Testis (tissue), 5 donors: ENCODE measurements at places on chromosomes 2 and 18.

GRCh38 chr2:83633423-83633822 is 825.7 kb downstream of the SUCLG1 start:
- DNase-seq: no peak
- H3K4me1 ChIP-seq: no peaks in the 10 kb centered on the region
- H3K27ac ChIP-seq: no peak overlapping the region
- H3K27me3 ChIP-seq: no peaks in the 10 kb centered on the region
- H3K36me3 ChIP-seq: no peaks in the 10 kb centered on the region

- no peaks in the 10 kb centered on the region for H3K4me1 ChIP-seq
- no peaks in the 10 kb centered on the region for H3K27me3 ChIP-seq
- DNase-seq: no peak
- H3K4me3 ChIP-seq: no peak overlapping the region
Observed at GRCh38 chr2:168736649-168737445, 65.6 kb upstream of the NOSTRIN start.

DNA sequence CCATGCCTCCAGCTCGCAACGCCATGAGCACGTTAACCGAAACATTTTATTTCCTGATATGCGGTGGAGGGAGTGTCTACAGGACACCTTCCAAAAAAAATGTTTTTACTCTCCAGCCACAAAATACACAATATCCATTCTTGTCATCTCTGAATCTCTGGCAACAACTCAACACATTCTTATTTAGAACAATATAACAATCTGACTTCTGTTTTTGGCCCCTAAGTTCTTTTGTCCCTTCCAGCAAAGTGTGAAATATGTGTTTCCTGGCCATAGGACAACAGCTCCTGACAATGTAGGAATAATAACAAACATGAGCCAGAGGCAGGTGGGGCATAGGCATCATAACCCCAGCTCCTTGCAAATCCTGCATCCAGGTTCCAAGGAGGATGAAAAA is 163.0 kb downstream of the DDX1 start:
- no peak overlapping the region for H3K27ac ChIP-seq
- H3K36me3 ChIP-seq: no peaks in the 10 kb centered on the region
- H3K4me1 ChIP-seq: no peaks in the 10 kb centered on the region
- H3K27me3 ChIP-seq: no peaks in the 10 kb centered on the region

DNA sequence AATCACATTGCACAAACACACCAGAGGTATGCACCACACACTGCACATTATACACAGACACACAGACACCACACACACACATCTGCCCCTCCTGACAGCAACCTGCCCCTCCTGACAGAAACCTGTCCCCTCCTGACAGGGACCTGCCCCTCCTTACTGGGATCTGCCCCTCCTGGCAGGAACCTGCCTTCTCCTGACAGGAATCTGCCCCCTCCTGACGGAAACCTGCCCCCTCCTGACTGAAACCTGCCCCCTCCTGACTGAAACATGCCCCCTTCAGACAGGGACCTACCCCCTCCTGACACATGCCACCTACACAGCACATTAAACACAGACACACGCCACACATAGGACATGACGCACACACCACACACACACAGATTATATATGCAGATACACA is 88.9 kb downstream of the PXDN start:
- H3K4me1 ChIP-seq: no peaks in the 10 kb centered on the region
- no peak overlapping the region for H3K4me3 ChIP-seq
- H3K27ac ChIP-seq: no peak overlapping the region
- H3K36me3 ChIP-seq: no peaks in the 10 kb centered on the region
- no peaks in the 10 kb centered on the region for H3K27me3 ChIP-seq
- no peak for DNase-seq

- H3K27me3 ChIP-seq: no peaks in the 10 kb centered on the region
- DNase-seq: no peak
- no peaks in the 10 kb centered on the region for H3K36me3 ChIP-seq
- H3K4me1 ChIP-seq: no peaks in the 10 kb centered on the region
- no peak overlapping the region for H3K27ac ChIP-seq
- no peak overlapping the region for H3K4me3 ChIP-seq
Observed at GRCh38 chr2:238771639-238772038, 76.2 kb upstream of the TWIST2 start.

DNA sequence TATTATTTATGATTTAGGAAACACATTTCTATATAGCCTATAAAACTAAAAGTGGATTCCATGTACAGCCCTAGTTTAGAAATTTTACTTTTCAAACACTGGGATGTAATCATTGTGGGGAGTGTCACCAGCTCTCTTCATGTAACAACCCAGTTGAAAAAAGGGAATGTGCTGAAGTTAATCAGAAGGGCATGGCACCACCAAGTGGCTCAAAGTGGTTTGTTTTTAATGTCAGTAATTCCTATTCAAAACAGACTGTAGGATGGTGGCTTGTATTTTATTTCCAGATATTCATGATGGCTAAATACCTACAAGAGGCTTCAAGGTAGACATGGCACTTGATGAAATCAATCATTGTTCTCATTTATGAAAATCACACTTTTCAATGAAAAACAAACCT is 58.1 kb upstream of the TMEM182 start:
- H3K27ac ChIP-seq: no peak overlapping the region
- peak; percentile 35 for DNase-seq
- no peaks in the 10 kb centered on the region for H3K27me3 ChIP-seq
- no peaks in the 10 kb centered on the region for H3K36me3 ChIP-seq

GRCh38 chr2:206083602-206084438 is 2.2 kb downstream of the INO80D start:
- DNase-seq: peak; percentile 25
- peaks cover 20% of the 10 kb centered on the region for H3K4me1 ChIP-seq
- H3K4me3 ChIP-seq: peak overlapping the region; percentile 81

DNA sequence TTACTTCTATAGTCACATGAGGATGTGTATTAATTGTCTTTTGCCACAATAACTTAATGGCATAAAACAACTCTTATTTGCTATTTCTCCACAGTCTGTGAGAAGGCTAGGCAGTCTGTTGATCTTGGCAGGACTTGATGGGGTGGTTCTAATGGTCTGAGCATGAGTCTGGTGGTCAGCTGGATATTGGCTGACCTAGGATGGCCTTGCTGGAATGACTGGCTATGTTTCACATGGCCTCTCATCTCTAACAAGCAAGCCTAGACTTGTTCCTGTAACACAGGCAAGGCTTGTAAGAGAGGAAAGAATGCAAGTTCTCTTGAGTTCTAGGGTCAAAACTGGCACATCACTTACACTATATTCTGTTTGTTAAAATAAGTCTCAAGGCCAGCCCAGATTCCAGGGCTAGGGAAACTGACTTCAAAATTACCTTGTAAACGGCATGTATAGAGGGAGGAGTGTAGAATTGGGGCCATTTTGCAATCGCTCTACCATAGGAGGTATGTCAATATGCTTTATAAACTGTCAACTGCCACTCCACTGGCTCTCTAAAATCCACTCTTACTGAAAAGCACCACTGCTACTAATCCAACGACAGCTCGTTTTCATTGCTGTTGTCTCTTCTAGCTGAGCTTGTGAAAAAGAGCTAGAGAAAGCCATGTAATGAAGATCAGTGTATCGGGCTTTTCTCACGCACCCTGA is 325.0 kb upstream of the PKDCC start:
- peak; percentile 78 for DNase-seq
- no peaks in the 10 kb centered on the region for H3K36me3 ChIP-seq
- H3K27me3 ChIP-seq: no peaks in the 10 kb centered on the region
- H3K4me3 ChIP-seq: no peak overlapping the region
- H3K27ac ChIP-seq: peak overlapping the region; percentile 78

GRCh38 chr2:174623106-174623637 is 25.6 kb upstream of the WIPF1 start:
- no peak overlapping the region for H3K27ac ChIP-seq
- H3K27me3 ChIP-seq: no peaks in the 10 kb centered on the region
- no peaks in the 10 kb centered on the region for H3K36me3 ChIP-seq

- peaks cover 4% of the 10 kb centered on the region for H3K4me1 ChIP-seq
- no peak overlapping the region for H3K27ac ChIP-seq
- H3K27me3 ChIP-seq: no peaks in the 10 kb centered on the region
- no peak for DNase-seq
Observed at GRCh38 chr2:45941531-45942236, 290.2 kb downstream of the PRKCE start.

DNA sequence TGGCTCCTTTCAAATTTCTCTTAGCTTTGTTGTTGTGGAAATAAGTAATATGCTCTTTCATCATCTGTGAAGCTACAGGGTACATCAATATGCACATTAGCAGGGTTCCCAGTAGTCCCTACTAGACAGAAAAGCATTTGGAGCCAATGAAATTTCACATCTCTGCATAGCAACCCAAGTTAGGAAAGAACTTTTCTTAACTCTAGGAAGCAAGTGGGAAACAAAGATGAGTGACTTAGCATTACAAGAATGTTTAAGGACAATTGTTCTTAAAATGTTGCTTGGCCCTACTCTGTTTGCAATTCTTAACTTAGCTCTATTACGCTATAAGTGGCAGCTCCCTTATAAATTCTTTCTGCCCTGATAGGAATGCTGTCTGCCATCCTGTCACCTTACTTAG is 39.6 kb downstream of the ZEB2 start:
- H3K4me1 ChIP-seq: peaks cover 42% of the 10 kb centered on the region
- DNase-seq: no peak
- peak overlapping the region; percentile 39 for H3K27ac ChIP-seq
- no peak overlapping the region for H3K4me3 ChIP-seq
- no peaks in the 10 kb centered on the region for H3K36me3 ChIP-seq
- no peaks in the 10 kb centered on the region for H3K27me3 ChIP-seq

DNA sequence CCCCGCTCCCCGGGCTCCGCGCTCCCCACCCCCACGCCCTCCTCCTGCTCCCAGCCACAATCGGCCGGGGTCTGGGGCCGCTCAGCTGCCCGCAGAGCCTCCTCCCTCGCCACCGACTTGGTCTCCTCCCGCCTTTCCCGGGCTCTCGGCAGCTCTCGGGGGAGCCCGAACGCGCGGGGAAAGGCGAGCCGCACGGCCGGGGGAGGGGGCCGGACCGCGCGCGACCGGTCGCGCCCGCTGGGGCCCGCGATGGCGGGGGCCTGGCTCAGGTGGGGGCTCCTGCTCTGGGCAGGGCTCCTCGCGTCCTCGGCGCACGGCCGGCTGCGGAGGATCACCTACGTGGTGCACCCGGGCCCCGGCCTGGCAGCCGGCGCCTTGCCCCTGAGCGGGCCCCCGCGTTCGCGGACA is 327 bp downstream of the LTBP1 start:
- DNase-seq: peak; percentile 30
- peak overlapping the region; percentile 83 for H3K27ac ChIP-seq
- H3K4me1 ChIP-seq: no peaks in the 10 kb centered on the region
- H3K27me3 ChIP-seq: no peaks in the 10 kb centered on the region
- no peaks in the 10 kb centered on the region for H3K36me3 ChIP-seq

- no peaks in the 10 kb centered on the region for H3K4me1 ChIP-seq
- no peaks in the 10 kb centered on the region for H3K27me3 ChIP-seq
- no peak overlapping the region for H3K4me3 ChIP-seq
- DNase-seq: no peak
- H3K36me3 ChIP-seq: no peaks in the 10 kb centered on the region
Observed at GRCh38 chr2:6818012-6818411, 47.7 kb downstream of the CMPK2 start.

- H3K36me3 ChIP-seq: no peaks in the 10 kb centered on the region
- no peaks in the 10 kb centered on the region for H3K27me3 ChIP-seq
- no peak overlapping the region for H3K27ac ChIP-seq
Observed at GRCh38 chr2:162092658-162093556, 18.9 kb upstream of the DPP4 start.

DNA sequence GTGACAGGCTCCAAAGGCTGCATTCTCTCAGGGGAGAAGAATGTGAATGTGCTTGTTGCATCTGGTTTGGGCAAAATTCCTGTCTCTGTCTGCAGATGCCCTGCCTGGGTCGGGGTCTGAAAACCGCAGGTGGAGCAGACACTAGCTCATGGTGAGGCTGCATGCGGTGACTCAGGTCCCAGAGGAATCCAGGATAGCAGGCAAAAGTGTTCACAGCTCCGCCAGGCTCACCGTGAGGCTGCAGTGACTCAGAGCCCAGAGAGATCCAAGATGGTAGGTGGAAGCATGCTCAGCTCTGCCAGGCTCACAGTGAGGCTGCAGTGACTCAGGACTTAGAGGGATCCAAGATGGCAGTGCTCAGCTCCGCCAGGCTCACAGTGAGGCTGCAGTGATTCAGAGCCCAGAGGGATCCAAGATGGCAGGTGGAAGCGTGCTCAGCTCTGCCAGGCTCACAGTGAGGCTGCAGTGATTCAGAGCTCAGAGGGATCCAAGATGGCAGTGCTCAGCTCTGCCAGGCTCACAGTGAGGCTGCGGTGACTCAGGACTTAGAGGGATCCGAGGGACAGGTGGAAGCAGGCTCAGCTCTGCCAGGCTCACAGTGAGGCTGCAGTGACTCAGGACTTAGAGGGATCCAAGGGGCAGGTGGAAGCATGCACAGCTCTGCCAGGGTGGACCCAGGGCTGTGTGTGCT is 200.5 kb downstream of the ACKR3 start:
- no peak for DNase-seq
- no peaks in the 10 kb centered on the region for H3K4me1 ChIP-seq
- no peaks in the 10 kb centered on the region for H3K36me3 ChIP-seq
- no peak overlapping the region for H3K4me3 ChIP-seq
- H3K27me3 ChIP-seq: no peaks in the 10 kb centered on the region
- no peak overlapping the region for H3K27ac ChIP-seq
